ENCODE measurements at places on chromosomes 3 and 15. TPM values are rescaled to one million over a fixed set of nuclear protein-coding genes. Genes with fewer than 3 reads are reported as not detected.

GRCh38 chr3:28502397-28502937 lies 153.8 kb upstream of the AZI2 start:
- DNase-seq: no peak

- no peak for DNase-seq
Observed at GRCh38 chr3:49412632-49413337, 562 bp downstream of the TCTA start.

Gene COL7A1
- 14.7 TPM for total RNA-seq

Gene DOCK3
- total RNA-seq: 5.9 TPM

Gene NR2E3
- not detected for total RNA-seq

Gene SMCO1
- total RNA-seq: not detected

- DNase-seq: no peak
Observed at GRCh38 chr15:50150851-50151250, 31.1 kb upstream of the SLC27A2 start.

Gene TTLL13
- total RNA-seq: not detected

- peak; percentile 17 for DNase-seq
Observed at GRCh38 chr3:99925584-99926230, 108.0 kb downstream of the CMSS1 start.

DNA sequence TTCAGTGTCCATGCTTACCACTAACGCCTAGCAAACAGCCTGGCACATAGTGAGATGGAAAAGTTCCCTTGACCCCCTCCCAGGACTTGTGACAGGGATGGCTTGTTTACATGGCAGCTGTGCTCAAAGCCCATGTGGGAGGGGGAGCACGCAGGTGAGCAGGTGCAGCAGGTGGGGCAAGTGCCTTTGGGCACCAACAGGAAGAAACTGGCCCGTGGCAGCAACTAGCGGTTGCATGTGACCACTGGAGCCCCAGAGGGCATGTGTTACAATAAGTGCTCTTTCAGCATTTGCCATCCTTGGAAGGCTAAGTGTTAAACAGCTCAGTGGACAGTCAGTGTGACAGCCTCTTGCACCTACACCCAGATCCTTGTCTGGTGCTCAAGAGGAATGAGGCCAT lies 734.6 kb downstream of the TUSC7 start:
- DNase-seq: no peak
